RWPE2 (cell line): ENCODE measurements at places on chromosomes 5 and 9.

- no peak for DNase-seq
Measured at GRCh38 chr9:90642570-90643539, at the start of gene DIRAS2. TSS of gene DIRAS2 (minus strand) at chr9:90642824. CDS start at chr9:90613827, 28,997 bp downstream.

DNA sequence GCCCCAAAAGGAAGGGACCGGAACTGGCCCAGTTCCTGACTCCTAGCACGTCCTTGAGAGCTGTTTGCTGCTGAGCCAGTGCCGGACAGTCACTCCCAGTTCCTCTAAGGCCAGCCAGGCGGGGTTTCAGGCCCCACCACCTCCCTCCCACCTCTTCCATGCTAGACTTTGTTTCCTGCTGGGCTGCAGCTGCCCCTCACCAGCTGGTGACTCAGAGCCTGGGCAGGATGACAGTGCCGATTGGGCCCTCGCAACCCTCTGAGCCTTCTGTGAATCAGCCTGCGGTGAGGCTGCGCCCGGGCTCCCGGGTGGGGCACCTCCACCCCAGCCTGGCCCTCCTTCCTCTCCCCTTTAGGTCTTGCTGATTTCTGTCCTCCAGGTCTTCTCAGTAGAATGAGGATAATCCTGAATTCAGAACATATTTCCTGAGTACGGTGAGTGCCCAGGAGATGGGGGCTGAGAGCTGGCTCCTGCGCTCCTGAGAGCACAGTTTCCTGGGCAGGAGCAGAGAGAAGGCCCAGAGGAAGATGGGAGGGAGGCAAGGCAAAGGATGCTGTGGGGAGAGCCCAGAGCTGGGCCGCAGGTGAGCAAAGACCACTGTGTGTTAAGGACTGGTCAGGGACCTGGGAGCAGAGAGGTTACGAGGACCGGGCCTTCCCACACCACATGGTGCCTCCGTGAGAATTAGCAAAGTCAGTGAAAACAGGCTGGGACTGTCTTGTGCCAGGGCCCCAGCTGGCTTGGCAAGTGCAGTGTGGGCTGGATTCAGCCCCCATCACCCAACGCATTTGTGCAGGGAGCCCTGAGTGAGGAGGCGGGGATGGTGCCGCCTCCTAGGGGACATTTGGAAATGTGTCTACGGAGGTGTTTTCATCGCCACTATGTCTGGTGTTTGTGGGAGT, 32.9 kb upstream of the STXBP1 start:
- peak; percentile 97 for DNase-seq

GRCh38 chr5:149988126-149988525, 12.3 kb downstream of the TIGD6 start:
- no peak for DNase-seq

GRCh38 chr9:124973807-124974206, 32.9 kb upstream of the GOLGA1 start:
- no peak for DNase-seq

DNA sequence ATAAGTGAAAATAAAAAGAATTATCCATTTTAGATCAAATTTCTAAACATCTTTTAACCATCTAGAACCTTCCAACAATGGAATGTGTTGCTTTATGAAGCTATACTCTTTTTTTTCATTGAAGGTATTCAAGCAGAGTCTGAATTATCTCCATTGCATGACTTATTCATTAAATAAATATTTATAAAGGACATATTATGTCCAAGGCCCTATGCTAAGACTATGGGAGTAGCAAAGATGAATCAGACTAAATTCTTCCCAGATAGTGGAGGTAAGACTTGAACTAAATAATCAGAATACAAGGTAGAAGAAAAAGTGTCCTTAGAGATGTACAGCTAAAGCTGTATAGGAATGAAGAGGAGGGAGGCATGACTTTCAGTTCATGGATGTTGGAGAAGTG, 215.5 kb upstream of the RGMB start:
- DNase-seq = no peak

GRCh38 chr5:6593148-6594016, 39.5 kb downstream of the NSUN2 start:
- DNase-seq = no peak

GRCh38 chr5:132093271-132093670, 19.7 kb downstream of the CSF2 start:
- DNase-seq = no peak

DNA sequence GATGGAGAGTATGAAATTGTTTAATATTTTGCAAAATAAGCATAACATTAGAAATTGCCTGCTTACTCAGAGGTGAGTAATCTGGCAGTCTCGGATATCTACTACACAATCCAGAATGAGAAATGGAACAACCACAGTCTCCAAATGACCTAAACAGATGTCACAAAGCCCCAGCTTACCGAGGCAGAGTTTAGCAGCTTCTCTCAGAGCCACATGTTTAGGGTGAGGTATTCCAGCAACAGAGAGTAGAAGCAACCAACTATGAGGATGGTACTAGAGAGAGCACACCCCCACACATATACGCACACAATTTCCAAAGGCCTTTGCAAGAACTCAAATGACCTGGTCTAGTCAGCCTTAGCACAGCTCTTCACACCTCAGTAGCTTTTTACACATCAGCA, 122.7 kb upstream of the LPAR1 start:
- no peak for DNase-seq

- DNase-seq = no peak
Measured at GRCh38 chr5:148910216-148910615, 83.8 kb downstream of the ADRB2 start.

GRCh38 chr5:66597183-66597757, 1.1 kb downstream of the MAST4 start:
- peak; percentile 56 for DNase-seq

- DNase-seq = peak; percentile 85
Measured at GRCh38 chr9:95316794-95317118, 753 bp downstream of the FANCC start.

GRCh38 chr9:18006591-18006990, 427.7 kb downstream of the SH3GL2 start:
- DNase-seq = no peak

DNA sequence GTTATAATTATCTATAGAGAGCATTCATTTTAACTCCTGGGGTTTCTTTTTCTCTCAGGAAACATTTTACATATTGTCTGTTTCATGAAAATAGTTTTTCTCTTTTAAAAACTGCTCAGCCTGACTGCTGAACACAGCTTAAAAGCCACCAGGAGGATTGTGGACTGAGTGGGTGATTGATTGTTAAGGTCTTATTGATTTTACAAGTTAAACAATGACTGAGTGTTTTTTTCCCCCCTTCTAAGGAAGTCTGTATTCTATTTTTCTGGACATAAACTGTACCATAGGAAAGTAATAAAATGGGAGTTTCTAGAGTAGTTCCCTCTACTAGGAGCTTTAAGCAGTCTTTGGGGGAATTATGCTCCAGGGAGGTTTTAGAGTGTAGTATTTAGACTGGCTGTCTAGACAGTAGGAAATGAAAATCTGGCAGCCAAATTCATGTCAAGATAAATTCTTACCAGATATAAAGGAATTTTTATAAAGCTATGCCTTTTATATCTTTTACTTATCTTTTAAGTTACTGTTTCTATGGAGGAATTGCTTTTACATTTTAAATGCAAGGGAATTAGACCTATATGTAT, 463.9 kb downstream of the PRR16 start:
- DNase-seq = no peak

GRCh38 chr5:33268374-33268773, 172.4 kb upstream of the TARS1 start:
- no peak for DNase-seq

- peak; percentile 83 for DNase-seq
Measured at GRCh38 chr5:56534102-56534829, 281.1 kb upstream of the MAP3K1 start.

GRCh38 chr5:93289942-93290341, 291.1 kb downstream of the NR2F1-AS1 start:
- DNase-seq = no peak

DNA sequence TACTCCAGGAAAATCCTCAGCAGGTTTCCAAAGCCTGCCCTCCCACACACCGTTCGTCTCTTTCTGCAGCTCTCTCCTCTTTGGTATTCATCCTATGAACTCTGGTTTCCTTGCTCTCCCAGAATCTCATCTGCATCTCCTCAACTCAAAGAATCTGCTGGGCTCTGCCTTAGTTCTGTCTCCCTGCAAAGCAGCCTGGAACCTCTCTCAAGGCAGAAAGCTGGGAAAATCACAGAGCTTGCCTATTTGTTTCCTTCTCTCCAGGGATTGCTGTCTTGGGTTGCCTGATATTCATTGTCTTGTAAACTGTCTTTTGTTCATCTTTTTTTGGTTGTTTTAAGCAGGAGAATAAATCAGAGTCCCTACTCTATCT, 5.3 kb upstream of the ERAP2 start:
- DNase-seq = no peak

- DNase-seq = no peak
Measured at GRCh38 chr9:130445268-130445983, 665 bp downstream of the ASS1 start.

DNA sequence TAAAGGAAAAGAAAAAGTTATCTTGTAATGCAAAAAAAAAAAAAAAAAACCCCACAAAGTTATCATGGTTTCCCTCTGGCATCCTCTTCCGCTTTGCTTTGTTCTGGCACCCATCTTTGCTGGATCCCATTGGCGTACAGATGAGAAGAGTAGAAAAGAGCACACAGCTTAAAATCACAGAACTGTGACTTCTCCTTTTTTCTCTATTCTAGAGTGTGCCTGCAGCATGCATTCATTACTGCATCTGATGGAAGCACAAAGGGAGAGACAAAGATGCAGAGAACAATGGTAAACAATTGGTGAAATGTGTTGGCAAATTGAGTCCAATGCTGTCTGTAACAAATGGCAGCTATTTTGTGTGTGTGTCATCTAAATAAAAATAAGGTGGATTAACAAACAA, 440.8 kb upstream of the PIK3R1 start:
- no peak for DNase-seq

DNA sequence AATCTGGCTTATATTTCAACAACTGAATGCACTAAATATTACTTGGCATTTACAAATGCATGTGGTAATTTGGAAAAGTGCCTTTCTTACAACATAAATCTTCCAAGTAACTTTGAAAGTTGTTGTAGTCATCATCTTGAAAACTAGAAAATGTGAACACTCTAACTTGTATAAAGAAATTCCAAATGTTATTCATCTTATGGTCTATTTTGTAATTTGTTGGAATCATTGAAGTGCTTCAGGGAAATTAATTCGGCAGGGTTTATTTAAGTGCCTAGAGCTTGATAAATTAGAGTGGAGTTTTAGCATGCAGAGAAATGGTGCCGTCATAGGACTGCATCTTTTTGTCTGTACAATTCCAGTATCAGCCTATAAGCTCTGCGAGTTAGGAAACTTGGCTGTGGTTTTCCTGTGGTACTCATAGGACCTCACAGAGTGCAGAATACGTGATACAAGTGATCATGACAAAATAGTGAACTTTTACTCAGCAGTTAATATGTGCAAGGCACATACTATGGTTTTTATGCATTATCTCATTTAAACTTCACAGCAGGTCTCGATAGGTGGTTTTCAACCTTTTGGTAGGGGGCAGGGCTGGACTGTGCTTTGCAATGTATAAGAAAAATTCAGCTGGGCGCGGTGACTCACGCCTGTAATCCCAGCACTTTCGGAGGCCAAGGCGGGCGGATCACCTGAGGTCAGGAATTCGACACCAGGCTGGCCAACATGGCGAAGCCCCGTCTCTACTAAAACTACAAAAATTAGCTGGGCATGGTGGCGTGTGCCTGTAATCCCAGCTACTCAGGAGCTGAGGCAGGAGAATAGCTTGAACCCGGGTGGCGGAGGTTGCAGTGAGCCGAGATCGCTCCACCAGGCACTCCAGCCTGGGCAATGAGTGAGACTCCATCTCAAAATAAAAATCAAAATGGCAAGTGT, 79.6 kb downstream of the RAI14 start:
- no peak for DNase-seq

GRCh38 chr5:135669416-135669815, 90.6 kb upstream of the CXCL14 start:
- no peak for DNase-seq

DNA sequence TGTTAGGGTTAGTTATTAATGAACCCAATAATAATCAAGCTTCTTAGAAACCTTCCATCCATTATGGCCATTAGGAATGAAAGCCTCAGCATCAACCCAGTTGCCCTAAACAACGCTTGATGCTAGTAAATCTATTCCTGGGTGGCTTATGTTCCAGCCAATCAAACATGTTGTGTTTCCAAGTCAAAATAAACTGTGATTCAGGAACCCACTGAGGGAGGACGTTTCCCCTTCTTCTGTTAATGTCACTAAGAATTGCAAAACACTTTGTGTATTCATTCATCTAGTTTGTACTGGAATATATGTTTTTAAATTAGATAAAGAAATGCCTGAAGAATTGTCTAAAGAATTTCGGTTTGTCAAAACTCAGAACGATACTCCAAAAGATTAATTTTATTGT, 142.5 kb upstream of the MSX2 start:
- no peak for DNase-seq

DNA sequence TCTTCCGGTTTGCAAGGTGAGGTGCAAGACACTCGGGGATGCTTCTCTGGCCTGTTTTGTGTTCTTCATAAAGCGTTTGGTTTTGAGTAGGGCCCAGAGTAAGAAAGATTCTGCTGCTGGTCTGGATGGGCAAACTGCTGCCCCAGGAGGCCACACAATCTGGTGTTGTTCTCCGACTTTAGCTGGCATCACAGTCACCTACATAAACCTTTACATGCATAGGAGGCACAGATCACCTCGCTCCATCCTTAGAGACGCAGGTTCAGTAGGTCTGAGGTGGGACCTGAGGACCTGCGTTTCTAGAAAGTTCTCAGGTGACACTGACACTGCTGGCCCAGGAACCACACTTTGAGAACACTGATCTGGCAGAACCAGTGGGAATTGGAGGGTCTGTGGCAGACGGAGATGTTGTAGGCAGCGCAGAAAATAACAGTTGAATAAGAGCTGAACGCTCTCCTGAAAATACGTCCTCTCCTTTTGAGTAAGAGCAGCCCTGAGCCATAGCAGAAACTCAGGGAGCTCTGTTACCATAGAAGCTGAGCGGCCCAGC, 3.9 kb upstream of the SLC6A3 start:
- DNase-seq = no peak

DNA sequence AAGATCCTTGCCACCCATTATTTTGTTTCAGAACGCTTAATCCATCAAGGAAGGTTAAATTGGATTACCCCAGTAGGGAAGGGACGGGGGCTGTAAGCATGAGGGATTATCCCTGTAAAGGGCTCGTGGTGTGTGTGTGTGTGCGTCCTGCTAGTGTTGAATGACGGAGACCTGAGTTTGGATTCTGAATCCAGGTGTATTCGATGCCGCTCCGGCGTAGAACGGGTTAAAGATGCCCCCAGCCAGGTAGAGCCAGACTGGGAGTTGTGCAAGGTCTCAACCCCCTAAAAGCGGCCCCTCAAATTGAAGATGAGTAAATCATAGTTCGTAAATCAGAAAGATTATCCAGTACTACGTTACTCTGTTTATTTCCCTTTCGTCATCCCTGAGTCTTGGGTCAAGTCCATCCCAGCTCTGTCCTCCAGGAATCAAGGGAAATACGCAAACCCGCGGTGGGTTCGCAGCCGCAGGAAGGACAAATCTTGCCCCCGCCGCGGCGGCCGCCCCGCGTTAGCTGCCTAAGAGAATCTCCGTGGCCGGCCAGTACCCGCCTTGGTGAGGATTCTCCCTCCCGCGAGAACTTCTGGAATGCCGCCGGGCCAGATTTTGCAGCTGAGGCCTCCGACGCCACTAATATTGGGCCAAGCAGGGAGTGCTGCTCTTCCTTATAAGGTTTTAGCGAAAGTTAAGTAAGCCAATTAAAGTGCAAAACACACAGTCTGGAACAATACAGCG, 586 bp upstream of the MTAP start:
- DNase-seq = peak; percentile 87

GRCh38 chr9:14096258-14096922, 217.6 kb downstream of the NFIB start:
- no peak for DNase-seq

- no peak for DNase-seq
Measured at GRCh38 chr9:133619791-133620190, 10.6 kb upstream of the FAM163B start.
